Fibroblast of skin of right quadriceps (primary cell): ENCODE measurements at places on chromosomes 1 and 21.

DNA sequence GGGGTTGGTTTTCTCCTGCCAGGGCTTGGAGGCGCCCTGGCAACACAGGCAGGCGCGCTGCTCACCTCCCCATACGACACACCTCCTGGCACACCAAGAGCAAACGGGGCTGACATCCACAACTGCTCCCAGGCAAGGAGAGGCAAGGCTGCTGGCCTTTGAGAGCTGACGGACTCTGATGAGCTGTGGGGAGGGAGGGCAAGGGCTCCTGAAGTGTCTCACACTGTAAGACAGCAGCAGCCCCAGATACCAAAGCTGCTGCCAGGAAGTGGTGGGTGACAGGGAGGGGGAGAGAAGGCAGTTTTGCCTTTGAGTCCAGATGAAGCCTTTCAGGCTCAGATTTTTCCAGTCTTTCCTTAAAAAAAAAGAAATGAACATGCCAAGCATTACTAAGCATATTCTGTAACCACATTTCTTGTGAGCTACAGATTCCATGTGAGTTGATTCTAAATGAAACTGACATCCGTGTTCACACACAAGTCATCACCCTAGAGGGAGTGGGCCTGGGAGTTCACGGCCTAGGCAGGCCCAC is 24.3 kb downstream of the PGBD5 start:
- DNase-seq, result peak; percentile 32

- DNase-seq, result peak; percentile 62
These were observed 8.4 kb upstream of the DDAH1 start for GRCh38 chr1:85473390-85473789.

- DNase-seq, result no peak
These were observed 21.9 kb downstream of the LRRC8D start for GRCh38 chr1:89842567-89843272.

DNA sequence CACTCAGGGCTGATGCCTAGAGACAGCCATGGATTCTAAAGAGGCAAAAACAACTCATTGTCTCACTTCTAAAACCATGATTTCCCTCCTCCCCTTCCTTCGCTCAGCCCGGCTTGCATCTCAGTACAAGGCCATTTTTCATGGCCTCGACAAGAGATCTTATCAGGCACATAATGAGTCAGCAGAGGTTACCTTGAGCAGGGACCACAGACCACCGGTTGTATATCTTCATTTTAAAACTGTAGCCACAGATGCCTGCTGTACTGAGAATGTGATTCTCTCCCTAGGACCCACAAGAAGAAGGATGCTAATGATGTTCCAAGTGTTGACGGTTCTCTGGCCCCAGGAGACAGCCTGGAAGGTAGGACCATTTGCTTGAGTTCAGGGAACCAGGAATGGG is 331.9 kb downstream of the AJAP1 start:
- DNase-seq, result no peak

- no peak for DNase-seq
These were observed 15.4 kb downstream of the PADI1 start for GRCh38 chr1:17220287-17220686.

DNA sequence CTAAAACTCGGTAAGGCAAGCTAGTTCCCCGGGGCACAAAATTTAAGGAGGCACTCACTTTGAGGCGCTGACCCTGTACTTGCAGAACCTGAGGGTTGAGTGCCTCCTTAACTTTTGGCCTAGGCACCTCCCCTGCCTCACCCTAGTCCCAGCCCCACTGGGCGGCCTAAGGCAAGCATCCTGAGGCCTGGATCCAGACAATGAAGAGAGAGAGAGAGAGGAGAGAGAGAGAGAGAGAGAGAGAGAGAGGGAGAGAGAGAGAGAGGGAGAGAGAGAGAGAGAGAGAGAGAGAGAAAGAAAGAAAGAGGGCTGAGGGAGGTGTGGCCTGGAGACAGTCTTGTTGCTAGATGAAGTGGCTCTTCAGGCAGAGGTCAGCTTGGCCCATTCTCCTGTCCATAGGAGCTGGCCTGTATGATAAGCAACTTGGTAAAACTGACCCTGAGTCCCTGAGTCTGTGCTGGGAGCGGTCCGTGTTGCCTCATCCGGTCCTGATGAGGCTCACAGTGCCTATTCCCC is 7.4 kb upstream of the LRRN2 start:
- no peak for DNase-seq

DNA sequence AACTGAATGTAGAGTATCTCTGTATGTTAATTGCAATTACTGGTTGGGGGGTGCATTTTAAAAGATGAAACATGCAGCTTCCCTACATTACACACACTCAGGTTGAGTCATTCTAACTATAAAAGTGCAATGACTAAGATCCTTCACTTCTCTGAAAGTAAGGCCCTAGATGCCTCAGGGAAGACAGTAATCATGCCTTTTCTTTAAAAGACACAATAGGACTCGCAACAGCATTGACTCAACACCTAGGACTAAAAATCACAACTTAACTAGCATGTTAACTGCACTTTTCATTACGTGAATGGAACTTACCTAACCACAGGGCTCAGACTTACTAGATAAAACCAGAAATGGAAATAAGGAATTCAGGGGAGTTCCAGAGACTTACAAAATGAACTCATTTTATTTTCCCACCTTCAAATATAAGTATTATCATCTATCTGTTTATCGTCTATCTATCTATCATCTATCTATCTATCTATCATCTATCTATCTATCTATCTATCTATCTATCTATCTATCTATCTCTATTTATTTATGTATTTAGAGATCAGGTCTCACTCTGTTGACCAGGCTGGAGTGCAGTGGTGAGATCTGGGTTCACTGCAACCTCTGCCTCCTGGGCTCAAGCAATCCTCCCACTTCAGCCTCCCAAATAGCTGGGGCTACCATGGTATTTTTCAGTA is 47.8 kb downstream of the CHML start:
- DNase-seq, result peak; percentile 71

DNA sequence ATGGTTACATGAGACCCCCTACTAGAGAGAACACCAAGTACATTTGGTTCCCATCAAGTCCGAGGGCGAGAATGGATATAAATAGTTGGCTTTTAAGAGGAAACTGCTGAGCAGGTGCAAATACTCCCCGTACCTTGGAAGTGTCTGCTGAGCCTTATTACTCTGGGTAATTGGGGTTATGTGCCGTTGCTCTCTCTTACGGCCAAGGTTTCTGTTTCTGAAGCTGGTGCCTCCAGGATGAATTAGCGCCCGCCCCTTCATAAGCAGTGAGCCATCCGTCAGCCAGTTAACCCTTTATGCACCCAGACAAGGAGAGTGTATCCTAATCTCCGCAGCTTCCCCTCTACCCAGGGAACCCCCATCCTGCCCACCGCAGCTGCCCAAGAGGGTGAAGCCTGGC is 90.4 kb upstream of the AJAP1 start:
- no peak for DNase-seq

DNA sequence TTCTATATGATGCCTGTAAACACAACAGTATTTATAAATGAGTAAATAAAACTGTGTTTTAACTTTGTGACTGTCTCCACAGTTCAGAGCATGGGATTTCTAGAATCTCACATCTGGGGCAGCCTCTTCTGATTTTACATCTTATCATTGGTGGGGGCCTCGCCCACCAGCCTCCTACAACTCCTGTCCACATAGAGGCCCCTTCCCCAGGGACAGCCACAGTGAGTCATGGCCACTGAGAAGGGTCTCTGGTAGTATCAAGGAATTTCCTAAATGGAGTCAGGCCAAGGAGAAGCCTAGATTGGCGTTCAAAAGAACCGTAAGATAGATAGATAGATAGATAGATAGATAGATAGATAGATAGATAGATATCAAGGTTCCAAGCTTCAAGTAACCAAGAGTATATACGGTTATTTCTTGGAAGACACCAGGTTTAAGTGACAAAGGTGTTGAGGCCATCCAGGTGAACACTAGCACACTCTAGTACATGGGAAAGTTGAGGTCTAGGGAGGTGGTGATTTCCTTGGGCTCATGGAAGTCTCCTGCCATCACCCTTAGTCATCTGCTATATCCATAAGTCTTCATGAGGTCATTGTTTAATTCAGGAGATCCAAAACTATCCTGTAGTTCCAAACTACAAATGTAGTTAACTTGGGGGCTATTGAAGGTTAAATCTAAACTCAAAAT is 121.6 kb downstream of the SYT2 start:
- no peak for DNase-seq

DNA sequence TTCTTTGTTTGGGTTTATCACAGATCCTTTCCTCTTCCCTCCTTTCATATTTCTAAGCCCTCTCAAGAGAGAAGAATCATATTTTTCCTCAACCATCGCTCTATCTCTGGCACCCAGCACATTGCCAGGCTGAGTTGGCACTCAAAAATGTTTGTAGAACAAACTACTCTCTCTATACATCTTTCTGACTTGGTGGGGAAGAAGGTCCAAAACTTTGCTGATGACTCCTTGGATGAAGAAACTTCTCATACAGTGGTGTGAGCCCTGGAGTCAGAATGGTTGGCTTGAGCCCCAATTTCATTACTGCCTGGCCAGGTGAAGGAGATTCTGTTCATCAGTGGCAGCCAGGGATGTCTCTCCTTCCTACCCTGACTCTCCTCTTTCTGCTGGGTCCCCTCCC is 11.9 kb downstream of the ALX3 start:
- DNase-seq, result no peak
